Osteoblast (primary cell): ENCODE measurements at places on chromosomes 12 and 14. TPM values are rescaled to one million over a fixed set of nuclear protein-coding genes. Genes with fewer than 3 reads are reported as not detected.

Gene TAS2R7
- not detected in 2 replicates for total RNA-seq

Gene RIMBP2
- not detected in 2 replicates for total RNA-seq

Gene PRB2
- not detected in 2 replicates for total RNA-seq

Gene TIMELESS
- total RNA-seq = 4.1 and 4.7 TPM in 2 replicates

Gene ADCY4
- 17.7 and 18.8 TPM in 2 replicates for total RNA-seq

Gene JAG2
- 1.8 and 3.3 TPM in 2 replicates for total RNA-seq

Gene DAO
- total RNA-seq = not detected in 2 replicates

Gene FGF6
- not detected in 2 replicates for total RNA-seq

Gene CD27
- not detected in 2 replicates for total RNA-seq

Gene CPNE6
- not detected in 2 replicates for total RNA-seq

Gene ACOT6
- total RNA-seq = not detected in 2 replicates

Gene GDF3
- total RNA-seq = not detected in 2 replicates

Gene TAS2R13
- 2.9 and 3.8 TPM in 2 replicates for total RNA-seq

Gene TARBP2
- 33.0 and 35.5 TPM in 2 replicates for total RNA-seq

Gene CPNE8
- total RNA-seq = 20.6 and 23.9 TPM in 2 replicates

Gene CCNB1IP1
- total RNA-seq = 42.7 and 45.4 TPM in 2 replicates

Gene GAS2L3
- 29.3 and 33.3 TPM in 2 replicates for total RNA-seq

Gene SERPINA5
- 0.36 and 0.59 TPM in 2 replicates for total RNA-seq

Gene EXOC3L4
- total RNA-seq = 0.29 TPM in 1 of 2 replicates, not detected in the other

Gene PIANP
- not detected in 2 replicates for total RNA-seq

Gene AQP5
- not detected in 2 replicates for total RNA-seq

Gene SLC5A8
- total RNA-seq = not detected in 2 replicates

Gene ESR2
- not detected in 2 replicates for total RNA-seq

Gene PMEL
- total RNA-seq = 0.59 and 0.72 TPM in 2 replicates

Gene DHRS4L2
- total RNA-seq = 9.0 and 9.7 TPM in 2 replicates

Gene STAC3
- total RNA-seq = 0.36 and 0.59 TPM in 2 replicates

Gene GABARAPL1
- total RNA-seq = 64.2 and 65.9 TPM in 2 replicates

Gene SDR9C7
- total RNA-seq = not detected in 2 replicates

Gene CELA1
- total RNA-seq = not detected in 2 replicates

Gene CARMIL3
- total RNA-seq = not detected in 2 replicates

Gene NEUROD4
- not detected in 2 replicates for total RNA-seq

Gene KRT83
- not detected in 2 replicates for total RNA-seq

Gene PPP1R13B
- 3.3 and 4.4 TPM in 2 replicates for total RNA-seq

Gene GRIP1
- under 0.01 TPM in 2 replicates for total RNA-seq

Gene PAPOLA
- 106 TPM in 2 replicates for total RNA-seq

Gene C3AR1
- total RNA-seq = 0.29 and 0.72 TPM in 2 replicates

Gene RFX4
- not detected in 2 replicates for total RNA-seq

Gene PRPH
- total RNA-seq = under 0.01 TPM in 1 of 2 replicates, not detected in the other

Gene OLR1
- total RNA-seq = under 0.01 and 0.29 TPM in 2 replicates

Gene ACOT2
- total RNA-seq = 57.5 and 58.3 TPM in 2 replicates

Gene CCDC38
- under 0.01 TPM in 2 replicates for total RNA-seq

Gene FOXN4
- not detected in 2 replicates for total RNA-seq

Gene EGLN3
- total RNA-seq = under 0.01 and 0.29 TPM in 2 replicates

Gene CLEC2B
- total RNA-seq = 11.5 and 11.6 TPM in 2 replicates

Gene OR4E1
- not detected in 2 replicates for total RNA-seq
